ENCODE measurements at places on chromosomes 4 and X. TPM values are rescaled to one million over a fixed set of nuclear protein-coding genes. Genes with fewer than 3 reads are reported as not detected.

Gene SHOX
- total RNA-seq = not detected

DNA sequence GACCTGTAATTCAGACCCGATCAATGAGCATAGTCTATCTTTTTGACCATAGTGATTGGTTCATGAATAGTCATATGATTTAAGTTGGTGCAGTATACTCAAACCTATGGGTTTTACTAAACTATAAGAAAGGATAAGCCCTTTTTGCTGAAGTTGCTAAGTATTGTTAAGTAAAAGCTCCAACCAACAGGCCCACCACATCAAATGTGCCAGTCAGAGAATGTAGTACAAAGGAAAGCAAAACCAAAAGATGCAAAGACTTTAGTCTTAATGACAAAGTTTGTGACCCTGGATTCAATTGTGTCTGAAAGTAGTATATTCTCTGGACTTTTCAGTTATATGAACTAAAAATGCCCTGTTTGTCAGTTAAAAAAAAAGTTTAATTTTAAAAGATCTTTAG is 208.1 kb upstream of the TET2 start:
- DNase-seq = no peak
- no peaks in the 10 kb centered on the region for H3K36me3 ChIP-seq
- no peaks in the 10 kb centered on the region for H3K4me1 ChIP-seq
- no peak overlapping the region for H3K4me3 ChIP-seq
- no peaks in the 10 kb centered on the region for H3K27me3 ChIP-seq
- H3K27ac ChIP-seq = no peak overlapping the region

Gene CORIN
- total RNA-seq = 92.0 TPM

Gene SSX2B
- not detected for total RNA-seq

DNA sequence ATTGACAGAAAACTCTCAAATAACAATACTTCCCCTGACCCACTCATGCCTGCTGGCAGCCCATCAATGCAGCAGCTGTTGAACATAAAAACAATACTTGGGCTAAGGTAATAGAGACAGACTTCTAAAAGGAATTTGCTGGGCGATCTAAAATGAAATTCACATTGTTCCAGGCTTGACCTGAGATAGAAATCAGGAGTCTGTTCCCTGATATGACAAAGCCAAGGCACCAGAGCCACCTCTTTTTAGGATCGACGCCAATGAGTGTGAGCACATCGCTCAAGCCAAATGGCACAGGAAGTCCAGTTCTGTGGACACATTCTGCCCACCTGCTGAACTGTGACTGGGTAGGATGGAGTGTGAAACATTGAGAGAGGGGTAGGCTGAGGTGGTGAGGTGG is 4.9 kb downstream of the SEPTIN11 start:
- peak overlapping the region; percentile 56 for H3K27ac ChIP-seq
- DNase-seq = no peak
- H3K4me3 ChIP-seq = no peak overlapping the region
- H3K27me3 ChIP-seq = no peaks in the 10 kb centered on the region
- no peaks in the 10 kb centered on the region for H3K36me3 ChIP-seq

DNA sequence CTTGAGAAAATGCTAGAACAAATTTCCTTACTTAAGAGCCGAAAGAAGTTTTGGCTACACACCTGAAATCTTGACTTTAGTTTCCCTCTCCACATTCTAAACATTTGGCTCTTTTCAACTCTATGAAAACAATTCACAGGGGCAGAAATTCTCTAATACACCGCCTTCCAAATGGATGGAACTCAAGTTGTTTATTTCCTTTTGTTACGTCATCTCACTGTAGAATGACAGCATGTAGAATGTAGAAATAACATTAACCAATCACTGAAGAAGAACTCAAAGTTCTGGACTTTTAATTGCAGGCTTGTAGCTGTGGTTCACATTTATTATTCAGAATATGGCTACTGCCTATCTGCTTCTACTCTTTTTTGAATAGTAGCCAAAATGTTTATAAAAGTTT is 1.9 kb downstream of the DMP1 start:
- no peaks in the 10 kb centered on the region for H3K4me1 ChIP-seq
- H3K36me3 ChIP-seq = no peaks in the 10 kb centered on the region
- H3K4me3 ChIP-seq = no peak overlapping the region

DNA sequence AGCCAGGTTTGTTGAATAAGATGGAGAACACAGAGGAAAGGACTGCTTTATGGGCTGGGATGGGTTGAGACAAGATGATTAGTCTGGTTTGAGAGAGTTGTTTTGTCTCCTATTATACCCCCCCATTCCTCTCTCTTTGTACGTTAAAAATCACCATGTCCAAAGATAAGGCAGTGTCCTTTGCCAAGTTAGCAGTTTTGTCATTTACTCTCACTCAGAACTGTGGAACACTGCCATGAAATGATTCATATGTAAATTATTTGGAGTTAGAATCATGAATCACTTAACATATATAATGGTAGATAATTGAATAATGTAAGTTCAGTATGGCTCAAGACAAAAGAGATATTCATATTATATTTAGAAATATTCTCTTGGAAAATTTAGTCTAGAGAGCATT is 151.3 kb downstream of the DCLK2 start:
- H3K36me3 ChIP-seq = peaks cover 19% of the 10 kb centered on the region
- no peaks in the 10 kb centered on the region for H3K27me3 ChIP-seq
- H3K4me3 ChIP-seq = no peak overlapping the region
- no peak for DNase-seq

Gene VSIG4
- 41.7 TPM for total RNA-seq

- H3K4me1 ChIP-seq = peaks cover 97% of the 10 kb centered on the region
- DNase-seq = no peak
- no peaks in the 10 kb centered on the region for H3K27me3 ChIP-seq
- H3K27ac ChIP-seq = peak overlapping the region; percentile 59
- H3K4me3 ChIP-seq = no peak overlapping the region
Measured at GRCh38 chr4:185722029-185722316, 90.0 kb downstream of the SORBS2 start.

- H3K27me3 ChIP-seq = no peaks in the 10 kb centered on the region
- DNase-seq = no peak
- no peak overlapping the region for H3K4me3 ChIP-seq
- H3K4me1 ChIP-seq = no peaks in the 10 kb centered on the region
Measured at GRCh38 chr4:37225778-37226177, 18.8 kb upstream of the NWD2 start.

Gene FATE1
- not detected for total RNA-seq

Gene IL15
- total RNA-seq = 2.2 TPM

Gene USP26
- not detected for total RNA-seq

DNA sequence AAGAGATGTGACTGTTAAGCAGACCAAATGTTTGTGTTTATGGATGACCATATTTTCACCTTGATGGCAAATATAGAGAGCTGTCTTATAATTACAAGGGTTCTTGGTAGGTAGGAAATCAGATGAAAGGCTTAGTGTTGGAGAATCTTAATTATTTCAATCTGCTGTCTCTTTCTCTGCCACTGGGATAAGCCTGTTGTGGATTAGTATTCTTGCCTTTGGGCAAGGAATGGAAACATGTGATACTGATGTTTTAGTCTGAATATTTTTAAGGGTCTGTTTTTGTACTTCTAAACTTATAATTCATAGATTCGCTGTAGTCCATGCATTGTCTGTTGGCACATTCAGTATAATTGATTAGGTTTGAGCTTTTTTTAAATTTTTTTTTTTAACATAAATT is 23.7 kb upstream of the NUDT6 start:
- no peaks in the 10 kb centered on the region for H3K27me3 ChIP-seq
- no peak overlapping the region for H3K4me3 ChIP-seq
- H3K4me1 ChIP-seq = no peaks in the 10 kb centered on the region

DNA sequence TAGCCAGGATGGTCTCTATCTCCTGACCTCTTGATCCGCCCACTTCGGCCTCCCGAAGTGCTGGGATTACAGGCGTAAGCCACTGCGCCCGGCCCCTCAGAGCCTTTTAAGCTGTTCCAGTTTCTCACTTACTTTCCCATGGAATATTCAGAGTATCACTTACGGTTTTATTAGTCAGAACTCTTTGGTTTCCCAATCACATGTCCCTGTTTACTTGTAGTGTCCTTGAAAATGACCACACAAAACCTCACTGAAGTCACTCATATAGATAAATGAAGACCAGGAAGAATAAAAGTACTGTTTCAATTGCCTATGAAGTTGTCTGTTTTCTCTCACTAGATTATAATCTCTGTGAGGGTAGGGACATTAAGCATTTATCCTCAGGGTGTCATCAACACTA is 217.2 kb upstream of the HCCS start:
- no peak overlapping the region for H3K27ac ChIP-seq
- no peaks in the 10 kb centered on the region for H3K27me3 ChIP-seq
- no peaks in the 10 kb centered on the region for H3K4me1 ChIP-seq
- DNase-seq = no peak
- H3K4me3 ChIP-seq = no peak overlapping the region
- no peaks in the 10 kb centered on the region for H3K36me3 ChIP-seq

GRCh38 chr4:158020176-158020575 is 152.6 kb downstream of the GASK1B start:
- H3K4me1 ChIP-seq = peaks cover 35% of the 10 kb centered on the region
- H3K27me3 ChIP-seq = no peaks in the 10 kb centered on the region
- H3K4me3 ChIP-seq = no peak overlapping the region
- peak overlapping the region; percentile 52 for H3K27ac ChIP-seq
- DNase-seq = no peak
- H3K36me3 ChIP-seq = no peaks in the 10 kb centered on the region

Gene AR
- 18.4 TPM for total RNA-seq

Gene NSDHL
- total RNA-seq = 11.4 TPM

DNA sequence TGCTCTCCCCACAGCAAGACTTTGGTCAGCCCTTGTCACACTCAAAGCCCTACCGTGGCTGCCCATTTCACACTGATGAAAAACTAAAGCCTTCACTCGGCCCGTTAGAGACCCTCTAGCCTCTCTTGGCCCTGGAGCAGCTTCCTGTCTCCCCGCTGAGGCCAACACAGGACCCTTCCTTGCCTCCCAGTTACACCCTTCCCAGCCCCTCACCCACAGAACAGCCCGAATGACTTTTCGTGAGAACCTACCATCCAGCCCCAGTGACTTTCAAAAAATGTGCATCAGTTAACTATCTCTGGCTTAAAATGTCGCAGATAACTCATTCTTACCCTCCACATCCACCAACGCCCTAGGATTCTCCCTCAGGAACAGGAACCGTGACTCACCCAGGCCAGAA is 756 bp upstream of the TAF9B start:
- peaks cover 9% of the 10 kb centered on the region for H3K4me1 ChIP-seq
- no peaks in the 10 kb centered on the region for H3K36me3 ChIP-seq

Gene COL4A5
- total RNA-seq = 10.8 TPM

DNA sequence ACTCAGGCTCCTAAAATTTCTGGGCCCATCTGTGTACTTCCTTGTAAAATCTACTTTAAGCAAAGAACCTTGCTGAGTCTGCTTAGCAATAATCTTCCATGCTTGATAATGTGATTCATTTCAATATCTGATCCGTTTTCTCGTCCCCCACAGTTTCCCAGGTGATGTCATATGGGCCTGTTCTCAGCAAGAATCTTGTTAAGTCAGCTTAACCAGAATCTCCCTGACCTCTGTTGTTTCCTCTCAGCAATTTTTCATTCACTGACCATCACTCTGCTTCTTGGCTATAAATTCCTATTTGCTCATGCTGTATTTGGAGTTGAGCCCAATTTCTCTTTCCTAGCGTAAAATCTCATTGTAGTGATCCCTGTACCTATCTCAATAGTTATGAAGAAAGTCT is 13.9 kb downstream of the CSN2 start:
- H3K27me3 ChIP-seq = no peaks in the 10 kb centered on the region
- no peaks in the 10 kb centered on the region for H3K36me3 ChIP-seq
- no peak overlapping the region for H3K27ac ChIP-seq
- DNase-seq = no peak
- H3K4me1 ChIP-seq = no peaks in the 10 kb centered on the region

GRCh38 chrX:66042307-66043077 is 2.6 kb upstream of the VSIG4 start:
- H3K27me3 ChIP-seq = no peaks in the 10 kb centered on the region
- no peak overlapping the region for H3K27ac ChIP-seq
- H3K4me3 ChIP-seq = no peak overlapping the region
- DNase-seq = no peak
- no peaks in the 10 kb centered on the region for H3K36me3 ChIP-seq
- no peaks in the 10 kb centered on the region for H3K4me1 ChIP-seq

- no peak overlapping the region for H3K4me3 ChIP-seq
- no peaks in the 10 kb centered on the region for H3K36me3 ChIP-seq
- DNase-seq = no peak
- no peak overlapping the region for H3K27ac ChIP-seq
- H3K4me1 ChIP-seq = peaks cover 48% of the 10 kb centered on the region
Measured at GRCh38 chr4:128307123-128307571, 19.5 kb upstream of the PGRMC2 start.

DNA sequence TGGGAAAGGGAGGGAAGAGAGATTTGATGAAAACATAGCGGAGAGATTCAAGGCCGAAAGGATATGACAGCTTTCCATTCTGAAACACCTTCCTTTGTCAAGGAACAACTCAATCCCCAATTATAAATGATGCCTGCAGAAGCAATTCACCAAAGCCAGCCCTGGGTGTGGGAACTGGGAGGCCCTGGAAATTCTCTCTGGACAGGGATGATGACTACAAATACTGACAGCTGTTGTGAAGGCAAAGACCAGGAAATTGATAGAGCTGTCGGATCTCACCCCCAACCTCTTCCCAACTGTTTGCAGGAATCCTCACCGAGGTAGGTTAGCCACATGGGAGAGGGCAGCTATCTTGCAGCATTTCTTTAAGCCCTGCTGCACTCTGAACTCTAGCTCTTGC is 54.3 kb downstream of the CCDC149 start:
- no peak for DNase-seq
- peaks cover 28% of the 10 kb centered on the region for H3K4me1 ChIP-seq
- H3K36me3 ChIP-seq = peaks cover 10% of the 10 kb centered on the region
- peak overlapping the region; percentile 16 for H3K4me3 ChIP-seq
- no peaks in the 10 kb centered on the region for H3K27me3 ChIP-seq
- H3K27ac ChIP-seq = peak overlapping the region; percentile 52

Gene REELD1
- not detected for total RNA-seq

DNA sequence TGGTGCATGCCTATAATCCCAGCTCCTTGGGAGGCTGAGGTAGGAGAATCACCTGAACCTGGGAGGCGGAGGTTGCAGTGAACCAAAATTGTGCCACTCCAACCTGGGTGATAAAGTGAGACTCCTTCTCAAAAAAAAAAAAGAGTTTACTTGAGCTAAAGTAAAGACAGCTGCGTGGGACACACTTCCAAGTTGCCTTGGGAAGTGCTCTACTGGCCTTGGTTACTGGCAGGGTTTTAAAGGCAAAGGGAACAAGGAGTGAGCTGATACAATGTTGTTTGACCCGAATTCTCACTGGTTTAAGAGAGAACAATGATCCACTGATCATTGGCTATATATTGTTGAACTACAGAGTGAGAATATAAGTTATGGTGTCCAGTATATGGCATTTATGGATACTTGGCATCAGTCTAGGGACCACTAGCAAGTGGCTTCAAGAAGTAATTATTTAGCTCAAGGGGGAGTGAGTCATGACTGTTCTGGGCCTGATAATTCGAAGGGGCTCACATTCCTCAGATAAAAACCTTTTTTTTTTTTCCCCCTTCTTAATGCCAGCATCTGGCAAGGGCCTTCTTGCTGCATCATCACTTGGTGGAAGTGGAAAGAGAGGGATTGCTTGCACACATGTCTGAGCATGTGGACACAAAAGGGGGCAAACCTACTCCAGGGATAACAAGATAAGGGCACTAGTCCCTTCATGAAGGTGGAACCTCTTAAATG is 32.3 kb downstream of the GRK4 start:
- no peak overlapping the region for H3K27ac ChIP-seq
- no peaks in the 10 kb centered on the region for H3K4me1 ChIP-seq
- H3K4me3 ChIP-seq = no peak overlapping the region
- no peaks in the 10 kb centered on the region for H3K36me3 ChIP-seq

- H3K36me3 ChIP-seq = no peaks in the 10 kb centered on the region
- H3K27me3 ChIP-seq = peaks cover 69% of the 10 kb centered on the region
- DNase-seq = no peak
- no peak overlapping the region for H3K27ac ChIP-seq
Measured at GRCh38 chr4:80204433-80205011, 7.2 kb downstream of the PRDM8 start.
